ENCODE measurements at places on chromosomes 11 and 22.

GRCh38 chr11:81070948-81071347, 1630.1 kb upstream of the TENM4 start:
- DNase-seq, result no peak

GRCh38 chr11:125513705-125514265, 17.7 kb upstream of the FEZ1 start:
- no peak for DNase-seq

GRCh38 chr11:808427-809286, 1.1 kb upstream of the RPLP2 start:
- DNase-seq, result no peak

- DNase-seq, result no peak
Observed at GRCh38 chr11:85823816-85824215, 12.9 kb upstream of the SYTL2 start.

DNA sequence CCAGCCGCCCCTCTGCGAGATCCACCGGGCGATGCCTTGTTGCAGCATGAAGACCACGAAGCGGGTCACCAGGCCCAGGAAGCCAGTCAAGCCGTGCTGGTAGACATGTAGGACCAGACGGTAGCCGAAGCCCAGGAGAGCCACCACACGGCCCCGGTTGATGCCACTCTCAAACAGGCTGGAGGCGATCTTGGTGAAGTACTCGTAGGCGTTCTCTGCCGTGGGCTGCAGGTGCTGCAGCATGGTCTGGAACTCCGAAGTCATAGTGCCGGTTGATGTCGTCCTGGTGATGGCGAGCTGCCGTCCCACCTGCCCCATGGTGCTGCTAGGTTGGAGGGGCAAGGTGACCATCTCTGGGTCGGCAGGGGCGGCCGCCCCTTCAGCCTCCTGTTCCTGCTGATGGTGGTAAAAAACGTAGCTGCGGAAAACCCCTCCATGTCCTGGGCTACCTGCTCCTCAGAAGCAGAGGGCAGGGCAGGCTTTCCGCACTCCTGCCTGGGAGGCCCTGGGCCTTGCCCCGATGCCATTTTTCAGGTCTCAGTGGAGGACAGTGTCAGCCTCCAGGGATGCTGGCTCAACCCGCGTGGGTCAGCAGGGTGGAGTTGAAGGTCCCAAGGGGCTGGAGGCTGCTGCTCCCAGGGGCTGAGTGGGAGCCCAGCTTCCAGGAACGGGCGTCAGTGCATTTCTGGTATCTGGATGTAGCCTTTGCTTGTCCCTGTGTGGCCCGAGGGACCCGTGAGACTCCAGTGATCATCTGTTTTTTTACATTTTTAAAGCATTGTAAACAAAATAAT, 98.7 kb downstream of the ADAMTS15 start:
- DNase-seq, result no peak

GRCh38 chr22:23243006-23243573, 62.8 kb downstream of the BCR start:
- DNase-seq, result no peak

GRCh38 chr22:19632668-19633148, 81.6 kb upstream of the SEPTIN5 start:
- DNase-seq, result no peak

DNA sequence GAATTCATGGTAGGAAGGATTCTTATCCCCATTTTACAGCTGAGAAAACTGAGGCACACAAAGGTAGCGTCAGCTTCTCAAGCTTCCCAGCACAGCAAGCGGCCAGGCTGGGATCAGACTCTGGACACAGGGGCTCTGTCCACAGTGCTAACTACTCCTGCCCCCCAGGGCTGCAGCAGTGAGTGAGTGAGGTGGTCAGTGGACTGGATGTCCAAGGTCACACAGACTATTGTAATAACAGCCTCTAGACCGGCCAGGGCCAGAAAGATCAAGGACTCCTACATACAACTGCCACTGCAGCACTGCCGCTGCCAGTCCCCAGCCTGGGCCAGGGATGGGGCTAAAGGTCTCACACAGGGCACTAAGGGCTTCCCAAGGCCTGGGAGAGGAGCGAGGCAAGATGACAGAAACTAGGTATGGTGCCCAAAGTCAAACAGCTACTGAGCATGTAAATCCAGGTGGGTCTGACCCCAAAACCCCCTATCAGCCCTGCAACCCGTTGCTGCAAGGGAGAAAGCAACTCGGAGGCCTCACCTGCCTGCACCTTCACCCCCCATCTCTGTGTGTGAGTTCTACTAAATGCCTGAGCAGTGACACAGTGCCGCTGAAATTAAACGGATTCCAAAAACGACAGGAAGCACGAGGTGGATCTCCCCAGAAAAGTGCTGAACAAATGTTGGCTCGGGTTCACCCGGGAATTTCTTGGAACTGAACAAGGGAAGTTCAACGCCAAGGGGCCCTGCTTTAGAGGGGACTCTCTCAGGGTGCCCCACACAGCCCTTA, 161.8 kb upstream of the GRK3 start:
- peak; percentile 55 for DNase-seq

- no peak for DNase-seq
Observed at GRCh38 chr11:133793271-133794035, 51.9 kb downstream of the SPATA19 start.

- DNase-seq, result peak; percentile 78
Observed at GRCh38 chr11:100687630-100688395, 725 bp downstream of the ARHGAP42 start.
